ENCODE measurements at places on chromosomes 12 and 14.

DNA sequence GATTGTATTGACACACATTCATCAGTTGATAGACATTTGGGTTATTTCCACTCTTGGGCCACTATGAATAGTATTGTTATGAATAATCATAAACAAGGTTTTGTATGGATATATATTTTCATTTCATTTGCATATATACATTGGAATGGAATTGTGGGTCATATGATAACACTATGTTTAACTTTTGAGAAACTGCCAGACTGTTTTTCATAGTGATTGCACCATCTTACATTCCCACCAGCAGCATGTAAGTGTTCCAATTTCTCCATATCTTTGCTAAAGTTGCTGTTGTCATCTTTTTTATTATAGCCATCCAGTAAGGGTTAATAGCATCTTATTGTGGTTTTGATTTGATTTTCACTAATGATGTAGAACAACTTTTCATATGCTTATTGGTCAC, 198.5 kb upstream of the PPFIA2 start:
- no peak for DNase-seq

- DNase-seq, result no peak
Measured at GRCh38 chr14:22602862-22603261, 4.8 kb downstream of the ABHD4 start.

- no peak for DNase-seq
Measured at GRCh38 chr12:39102474-39103209, 197.3 kb upstream of the CPNE8 start.

DNA sequence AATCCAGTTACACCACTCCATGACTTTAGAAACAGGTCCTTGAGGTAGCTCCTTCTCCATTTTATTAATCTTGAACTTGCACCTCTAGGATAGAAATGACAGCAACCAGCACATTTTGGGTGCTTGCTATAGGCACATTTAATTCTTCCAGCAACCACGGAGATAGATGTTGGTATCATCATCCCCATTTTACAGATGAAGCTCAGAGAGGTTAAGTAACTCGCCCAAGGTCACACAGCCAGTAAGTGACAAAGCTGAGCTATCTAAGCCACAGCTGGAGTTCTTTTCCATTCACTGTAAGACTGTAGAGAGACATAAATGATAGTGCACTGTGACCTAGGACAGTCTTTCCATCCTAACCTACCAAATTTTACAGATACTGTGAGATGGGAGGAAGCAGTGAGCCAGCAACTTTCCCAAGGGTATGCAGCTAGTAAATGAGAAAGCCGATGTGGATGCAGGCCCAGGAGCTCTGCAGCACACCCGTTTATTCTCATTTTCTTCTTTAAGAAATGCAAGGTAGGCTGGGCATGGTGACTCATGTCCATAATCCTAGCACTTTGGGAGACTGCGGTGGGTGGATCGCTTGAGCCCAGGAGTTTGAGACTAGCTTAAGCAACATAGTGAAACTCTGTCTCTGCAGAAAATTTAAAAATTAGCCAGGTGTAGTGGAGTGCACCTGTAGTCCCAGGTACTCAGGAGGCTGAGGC, 103.2 kb downstream of the TBX5 start:
- no peak for DNase-seq

DNA sequence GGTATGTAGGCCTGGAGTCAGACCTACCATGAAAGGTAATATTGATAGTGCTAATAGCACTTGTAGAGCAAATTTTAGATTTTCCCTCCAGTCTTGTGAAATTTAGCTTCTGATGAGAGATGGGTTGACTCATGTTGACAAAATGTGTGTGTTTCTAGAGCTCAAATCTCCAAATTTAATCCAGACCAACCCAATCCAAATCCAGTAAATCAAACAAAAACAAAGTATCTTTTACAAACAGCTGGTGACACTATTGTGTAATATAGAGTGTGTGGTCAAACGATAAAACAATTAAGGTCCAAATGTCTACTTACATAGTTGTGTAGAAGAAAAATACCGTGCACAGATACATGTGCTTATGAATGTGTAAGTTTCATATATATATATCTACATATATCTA, 63.4 kb upstream of the KITLG start:
- no peak for DNase-seq

DNA sequence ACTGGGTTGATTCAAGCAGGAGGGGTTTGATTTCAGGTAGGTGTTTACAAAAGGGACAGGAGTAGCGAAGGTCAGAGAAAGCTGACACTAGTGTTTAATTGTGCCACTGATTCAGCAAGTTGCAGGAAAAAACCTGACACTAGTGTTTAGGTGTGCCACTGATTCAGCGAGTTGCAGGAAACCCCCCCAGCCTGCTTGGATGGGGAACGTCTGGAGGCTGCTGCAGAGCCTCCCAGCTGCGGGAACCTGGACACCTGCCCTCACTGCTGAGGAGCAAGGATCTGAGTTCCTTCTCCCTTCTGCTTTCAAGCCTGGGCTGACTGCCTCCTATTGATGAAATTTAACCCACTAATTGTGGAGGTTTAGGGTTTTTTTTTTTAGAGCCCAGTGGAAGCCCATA, 84.2 kb downstream of the AVPR1A start:
- no peak for DNase-seq

DNA sequence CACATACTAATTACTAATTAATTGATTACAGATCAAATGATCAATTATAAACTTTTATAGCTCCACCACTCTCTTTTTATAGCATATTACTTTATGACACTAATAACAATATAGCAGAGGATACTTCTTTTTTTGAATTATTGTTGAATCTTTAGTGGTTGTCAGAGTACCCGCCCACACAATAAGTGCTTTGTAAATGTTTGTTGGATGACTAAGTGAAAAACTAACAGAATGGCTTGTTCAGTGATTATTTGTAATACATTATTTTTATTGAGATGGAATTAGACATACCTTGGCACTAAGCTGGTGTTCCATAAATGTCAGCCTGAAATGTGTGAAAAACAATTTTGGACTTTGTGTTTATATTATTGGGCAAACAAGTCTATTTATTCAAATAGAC, 670.5 kb upstream of the ATXN7L3B start:
- no peak for DNase-seq

GRCh38 chr12:120439646-120440247, 1.8 kb downstream of the COX6A1 start:
- DNase-seq, result peak; percentile 43

DNA sequence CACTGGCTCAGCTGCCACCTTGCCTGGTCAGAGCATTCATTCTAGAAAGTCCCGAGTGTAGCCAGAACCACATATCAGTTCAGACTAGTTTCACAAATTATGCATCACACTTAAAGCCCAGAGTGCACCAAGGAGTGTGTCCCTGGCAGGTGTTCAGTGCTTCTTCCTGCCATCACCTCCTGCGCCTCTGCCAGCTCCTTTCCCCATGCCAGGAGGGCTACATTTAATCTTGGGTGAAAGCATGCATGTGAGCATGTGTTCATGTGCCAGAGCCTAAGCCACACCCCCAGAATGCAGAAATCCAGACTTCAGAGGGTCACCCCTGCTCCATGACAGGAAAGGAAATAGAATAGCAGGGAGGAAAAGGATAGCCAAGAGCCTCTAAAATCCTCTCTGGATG, 381.6 kb downstream of the DPF3 start:
- DNase-seq, result no peak

GRCh38 chr14:37472906-37473305, 122.1 kb downstream of the FOXA1 start:
- no peak for DNase-seq

DNA sequence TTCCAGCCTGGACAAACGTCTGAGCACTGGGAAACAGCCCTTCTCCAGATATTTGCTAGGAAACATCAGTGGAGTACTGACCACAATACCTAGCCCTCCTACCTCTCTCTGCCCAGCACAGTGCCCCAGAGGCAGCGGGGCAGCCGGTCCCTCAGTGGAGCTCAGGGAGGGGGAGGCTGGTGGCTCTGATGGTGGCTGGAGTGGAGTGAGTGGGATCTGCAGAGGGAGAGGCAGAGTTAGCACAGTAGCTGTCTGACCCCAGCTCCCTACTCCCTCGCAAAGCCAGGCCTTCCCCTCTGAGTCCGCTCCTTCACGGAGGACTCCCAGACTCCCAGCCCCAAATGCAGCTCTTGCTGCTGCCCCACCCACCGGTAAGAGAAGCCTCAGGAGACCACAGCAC, 30.0 kb downstream of the NCKAP5L start:
- DNase-seq, result no peak

DNA sequence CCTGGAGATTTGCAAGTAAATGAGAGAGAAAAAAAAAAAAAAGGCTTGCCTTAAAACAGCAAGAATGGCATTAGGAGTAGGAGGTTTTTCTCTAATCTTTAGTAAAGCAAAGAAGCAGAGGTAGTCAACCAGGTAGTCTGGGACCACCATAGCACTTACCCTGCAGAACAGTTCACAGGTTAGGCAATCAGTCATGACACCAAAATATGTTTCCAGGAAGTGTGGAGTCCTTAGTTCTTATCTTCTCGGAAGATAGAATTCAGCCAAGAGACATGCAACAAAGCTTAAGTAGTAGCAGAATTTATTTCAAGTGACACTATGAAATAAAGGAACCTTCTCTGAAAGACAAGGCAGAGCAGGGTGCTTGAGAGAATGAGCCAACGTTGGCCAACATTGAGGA, 295.8 kb downstream of the IPO8 start:
- DNase-seq, result no peak

- DNase-seq, result peak; percentile 52
Measured at GRCh38 chr12:29147731-29148595, 1.1 kb upstream of the FAR2 start.

DNA sequence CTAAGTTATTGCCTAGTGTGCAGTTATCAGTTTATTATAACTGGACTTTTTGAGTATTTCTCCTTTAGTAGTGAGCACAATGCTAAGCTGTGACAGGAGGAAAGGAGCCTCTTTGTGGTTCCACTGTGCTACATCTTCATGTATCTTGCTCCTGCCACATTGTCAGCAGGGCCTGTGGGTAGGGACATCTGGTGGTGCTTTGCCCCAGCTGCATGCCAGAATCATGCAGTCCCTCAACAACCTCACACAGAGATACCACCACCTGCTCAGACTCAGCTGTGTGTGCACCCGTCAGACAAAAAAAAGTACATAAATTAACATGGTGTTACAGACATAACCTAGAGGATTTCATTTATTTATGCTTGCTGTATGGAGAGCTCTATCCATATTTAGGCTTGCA, 51.1 kb downstream of the MIS18BP1 start:
- DNase-seq, result no peak

All from uterus (tissue), 4 donors.